ENCODE measurements at places on chromosomes 3 and 15. TPM values are rescaled to one million over a fixed set of nuclear protein-coding genes. Genes with fewer than 3 reads are reported as not detected.

GRCh38 chr3:146547235-146547835 lies 2.9 kb upstream of the PLSCR1 start:
- H3K4me1 ChIP-seq = peaks cover 8% of the 10 kb centered on the region
- no peak overlapping the region for H3K27ac ChIP-seq
- no peak overlapping the region for H3K4me3 ChIP-seq
- H3K27me3 ChIP-seq = no peaks in the 10 kb centered on the region
- no peaks in the 10 kb centered on the region for H3K36me3 ChIP-seq

GRCh38 chr3:164779816-164780215 lies 298.5 kb downstream of the SI start:
- DNase-seq = no peak
- no peaks in the 10 kb centered on the region for H3K36me3 ChIP-seq
- H3K4me3 ChIP-seq = no peak overlapping the region
- H3K4me1 ChIP-seq = no peaks in the 10 kb centered on the region
- H3K27ac ChIP-seq = no peak overlapping the region

DNA sequence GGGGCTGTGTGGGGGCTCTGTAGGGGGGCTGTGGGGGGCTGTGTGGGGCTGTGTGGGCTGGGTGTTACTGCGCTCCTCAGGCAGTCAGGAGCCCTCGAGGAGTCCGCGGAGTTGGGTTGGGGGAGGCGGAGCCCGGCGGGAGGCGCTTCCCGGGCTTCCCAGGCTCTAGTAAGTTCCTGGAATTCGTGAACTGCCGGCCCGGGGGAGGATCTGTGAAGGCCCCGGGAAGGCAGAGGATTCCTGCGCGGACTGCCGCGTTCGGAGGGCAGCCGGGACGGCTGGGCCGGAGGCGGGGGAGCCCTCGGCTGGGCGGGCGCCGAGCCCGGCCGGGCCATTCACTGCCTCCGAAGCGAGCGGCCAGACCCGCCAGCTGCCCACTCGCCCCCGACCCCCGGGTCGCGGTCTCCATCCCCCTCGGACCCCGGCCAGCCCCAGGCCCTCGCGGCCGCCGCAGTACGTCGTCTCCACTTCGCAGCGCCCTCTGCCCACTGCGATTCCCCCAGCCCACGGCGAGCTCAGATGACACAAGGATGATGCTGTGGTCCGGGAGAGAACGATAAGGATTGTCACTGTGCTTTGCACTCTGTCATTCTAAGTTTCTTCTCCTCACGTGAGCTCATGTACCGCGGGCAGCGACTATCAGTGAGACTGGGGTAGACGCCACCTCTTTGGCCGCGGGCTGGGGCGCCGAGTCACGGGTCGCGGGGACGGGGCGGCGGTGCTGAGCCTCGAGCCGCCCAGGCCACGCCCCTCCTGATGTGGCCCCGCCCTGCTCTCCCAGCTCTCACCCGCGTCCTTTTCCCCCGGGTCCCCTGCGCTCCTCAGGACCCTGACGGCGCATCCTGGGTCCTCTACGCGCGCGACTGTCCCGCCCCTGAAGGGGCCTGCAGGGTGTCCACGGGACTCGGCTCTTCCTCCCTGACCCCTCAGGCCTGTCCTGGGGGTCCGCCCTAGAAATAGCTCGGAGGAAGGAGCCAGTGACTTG lies 65.3 kb downstream of the KLF13 start:
- DNase-seq = peak; percentile 87
- H3K27me3 ChIP-seq = peaks cover 6% of the 10 kb centered on the region
- H3K4me3 ChIP-seq = peak overlapping the region; percentile 76
- H3K4me1 ChIP-seq = peaks cover 18% of the 10 kb centered on the region
- no peaks in the 10 kb centered on the region for H3K36me3 ChIP-seq
- H3K27ac ChIP-seq = peak overlapping the region; percentile 75

DNA sequence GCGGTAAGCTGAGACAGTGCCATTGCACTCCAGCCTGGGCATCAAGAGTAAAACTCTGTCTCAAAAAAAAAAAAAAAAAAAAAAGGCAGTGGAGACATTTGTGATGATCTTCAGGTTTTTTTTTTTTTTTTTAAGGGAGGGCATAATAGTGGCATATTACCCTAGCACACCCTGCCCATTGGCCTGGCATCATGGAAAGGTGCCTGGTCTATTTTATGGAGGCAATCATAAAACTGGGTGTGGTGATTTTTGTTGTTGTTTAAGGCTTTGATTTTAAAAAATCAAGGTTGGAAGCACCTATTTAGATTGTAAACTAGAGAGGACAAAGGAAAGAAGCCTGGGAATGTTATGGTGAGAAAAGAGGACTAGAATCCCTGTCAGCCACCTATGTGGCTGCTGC lies 6.0 kb downstream of the IQGAP1 start:
- H3K4me3 ChIP-seq = no peak overlapping the region
- no peak for DNase-seq
- H3K27ac ChIP-seq = no peak overlapping the region
- no peaks in the 10 kb centered on the region for H3K27me3 ChIP-seq

DNA sequence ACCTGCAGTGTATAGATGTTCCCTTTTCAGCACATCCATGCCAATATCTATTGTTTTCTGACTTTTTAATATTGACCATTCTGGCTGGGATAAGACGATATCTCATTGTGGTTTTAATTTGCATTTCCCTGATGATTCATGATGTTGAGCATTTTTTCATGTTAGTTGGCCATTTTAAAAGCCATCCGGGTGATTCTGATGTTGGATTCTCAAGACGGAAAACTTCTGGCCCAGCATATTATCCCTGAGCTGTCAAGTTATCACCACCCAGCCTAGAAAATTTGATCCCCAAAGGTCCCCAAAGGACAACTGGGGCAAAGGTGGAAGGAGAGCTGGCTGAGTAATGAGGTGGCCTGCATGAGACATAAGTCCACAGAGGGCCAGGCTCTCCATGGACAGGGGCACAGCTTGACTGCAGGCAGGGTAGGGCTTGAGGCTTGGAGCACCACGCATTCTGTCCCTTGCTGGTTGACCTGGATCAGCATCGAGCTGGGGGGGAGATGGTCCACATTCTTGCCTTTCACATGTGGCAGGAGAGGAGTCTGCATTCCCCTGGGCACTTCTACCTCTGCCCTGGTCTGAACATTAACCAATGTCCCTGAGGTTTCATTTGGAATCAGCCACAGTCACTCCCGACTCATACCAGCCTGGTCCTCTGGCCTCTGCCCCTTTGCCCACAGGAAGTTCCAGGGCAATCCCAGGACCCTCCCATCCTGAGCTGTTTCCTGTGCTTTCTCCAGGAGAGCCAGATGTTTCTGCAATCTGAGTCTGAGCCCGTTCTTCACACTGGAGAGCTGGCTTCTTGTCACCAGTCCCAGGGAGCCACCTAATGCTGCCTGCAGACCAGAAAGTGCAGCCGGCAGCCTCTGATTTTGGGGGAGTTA lies 69.2 kb downstream of the ISG20 start:
- no peak for DNase-seq
- H3K27me3 ChIP-seq = peaks cover 33% of the 10 kb centered on the region

GRCh38 chr3:116607205-116607604 lies 102.4 kb upstream of the TUSC7 start:
- no peak for DNase-seq
- no peaks in the 10 kb centered on the region for H3K4me1 ChIP-seq
- H3K27ac ChIP-seq = no peak overlapping the region
- H3K27me3 ChIP-seq = no peaks in the 10 kb centered on the region

The TNFAIP8L3 gene
- 3.4 TPM for polyA plus RNA-seq

The NPHP3 gene
- 13.1 TPM for polyA plus RNA-seq

The MYH15 gene
- 1.5 TPM for polyA plus RNA-seq
